ENCODE measurements at places on chromosomes 7 and 10.

- no peak for DNase-seq
Measured at GRCh38 chr7:137276189-137276588, 67.3 kb downstream of the PTN start.

GRCh38 chr10:31602541-31603234, 283.7 kb downstream of the ZEB1 start:
- no peak for DNase-seq

GRCh38 chr7:17528636-17529035, 230.2 kb downstream of the AHR start:
- DNase-seq, result no peak

DNA sequence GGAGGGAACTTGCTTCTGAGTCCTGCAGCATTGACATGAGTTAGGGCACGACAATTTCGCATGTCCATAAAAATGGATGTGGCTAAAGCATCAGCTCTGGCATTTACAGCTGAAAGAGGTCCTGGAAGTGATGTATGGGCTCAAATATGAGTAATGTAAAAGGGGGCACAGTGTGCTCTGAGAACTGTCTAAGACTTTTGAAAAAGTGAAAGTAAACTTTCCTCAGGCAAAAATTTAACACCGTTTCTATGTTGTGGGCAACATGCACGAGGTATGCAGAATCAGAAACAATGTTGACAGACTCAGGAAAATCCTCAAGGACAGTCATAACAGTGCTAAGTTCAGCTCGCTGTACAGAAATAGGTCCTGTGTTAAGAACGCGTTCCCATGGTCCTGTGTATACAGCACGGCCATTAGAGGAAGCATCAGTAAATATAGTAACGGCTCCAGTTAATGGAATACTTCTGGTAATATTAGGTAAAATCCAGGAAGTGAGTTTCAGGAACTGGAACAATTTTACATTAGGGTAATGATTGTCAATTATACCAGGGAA, 37.9 kb upstream of the AKR1C2 start:
- DNase-seq, result no peak

DNA sequence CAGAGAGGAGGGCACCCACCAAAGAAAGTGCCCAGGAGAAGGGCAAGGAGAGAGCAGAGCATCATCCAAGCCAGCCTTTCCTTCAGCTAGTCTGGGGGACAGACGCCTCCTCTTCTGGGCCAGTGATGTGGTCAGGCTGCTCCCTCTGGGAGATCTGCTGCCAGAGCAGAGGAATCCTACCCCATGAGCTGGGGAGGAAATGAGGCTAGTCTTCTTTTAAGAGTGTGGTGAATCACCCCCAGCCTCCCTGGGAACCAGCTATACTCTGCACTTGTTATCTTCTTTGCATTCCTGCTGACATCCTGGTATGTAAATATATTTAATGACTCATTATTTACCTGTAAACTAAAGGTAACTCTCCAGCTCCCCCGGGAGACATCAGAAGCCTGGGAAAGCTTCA, 41.6 kb upstream of the EPHB6 start:
- DNase-seq, result no peak

- DNase-seq, result no peak
Measured at GRCh38 chr10:14803827-14804226, 29.1 kb upstream of the FAM107B start.

- no peak for DNase-seq
Measured at GRCh38 chr10:87862679-87863052, 667 bp downstream of the KLLN start.

GRCh38 chr7:123319911-123320310, 120.1 kb upstream of the SLC13A1 start:
- DNase-seq, result no peak

- no peak for DNase-seq
Measured at GRCh38 chr7:146773506-146773905, 656.9 kb downstream of the CNTNAP2 start.

- no peak for DNase-seq
Measured at GRCh38 chr7:1965579-1966294, 267.0 kb downstream of the MAD1L1 start.

DNA sequence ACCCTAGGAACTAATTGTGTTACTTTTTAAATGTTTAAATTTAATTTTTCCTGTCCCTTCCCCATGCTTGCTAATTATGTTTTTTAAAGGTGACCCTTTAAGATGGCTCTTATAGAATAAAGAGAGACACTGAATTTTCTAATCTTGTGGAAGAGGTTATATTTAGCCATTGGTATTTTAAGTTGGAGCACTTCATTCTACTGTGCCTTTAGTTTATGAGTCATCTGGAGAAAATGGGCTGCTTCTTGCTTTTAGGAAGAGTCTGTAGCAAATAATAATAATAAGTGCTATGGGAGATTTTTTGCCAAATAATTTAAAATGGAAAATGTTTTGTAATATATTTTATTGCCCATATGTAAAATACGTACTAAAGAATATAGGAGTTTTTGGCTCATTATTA, 139.7 kb downstream of the ADK start:
- DNase-seq, result no peak

GRCh38 chr10:110864662-110865140, 7.0 kb upstream of the PDCD4 start:
- no peak for DNase-seq

GRCh38 chr7:8628656-8629055, 195.2 kb downstream of the NXPH1 start:
- no peak for DNase-seq

DNA sequence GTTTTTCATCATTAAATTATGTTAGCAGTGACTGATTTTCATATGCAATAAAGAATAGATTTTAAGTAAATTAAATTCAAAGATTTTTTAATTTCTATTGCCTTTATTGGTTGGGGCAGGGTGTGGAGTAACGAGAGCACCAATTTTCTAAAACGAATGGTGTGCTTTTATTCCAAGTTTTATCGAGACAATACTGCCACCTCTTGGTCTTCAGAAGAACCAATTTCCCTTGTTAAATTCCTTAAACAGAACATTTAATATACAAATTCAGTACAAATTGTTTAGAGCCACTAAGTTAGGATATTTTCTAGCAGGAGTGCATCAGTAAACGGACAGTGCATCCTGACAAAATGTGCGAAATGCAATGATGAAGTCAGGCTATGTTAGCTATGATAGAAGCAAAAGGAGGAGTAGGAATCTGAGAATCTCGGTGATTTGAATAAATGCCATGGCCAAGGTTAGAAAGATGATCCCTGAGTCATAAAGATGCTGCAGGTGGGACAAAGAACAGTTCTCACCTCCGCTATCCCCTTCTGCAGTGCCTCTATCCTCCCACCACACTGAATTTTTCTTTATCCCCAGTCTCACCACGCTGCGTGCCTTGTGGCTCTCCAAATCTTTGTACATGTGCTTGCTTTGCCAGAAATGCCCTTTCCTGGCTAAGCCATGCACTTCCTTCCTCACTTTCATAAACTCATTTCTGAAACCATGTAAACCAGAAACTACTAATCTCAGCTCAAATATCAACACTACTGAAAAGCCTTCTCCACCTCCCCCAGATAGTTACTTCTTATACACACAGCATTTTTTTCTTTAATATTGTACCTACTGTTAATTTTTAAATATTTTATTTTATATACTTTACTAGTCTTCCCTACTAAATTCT, 31.9 kb upstream of the AGBL3 start:
- no peak for DNase-seq

DNA sequence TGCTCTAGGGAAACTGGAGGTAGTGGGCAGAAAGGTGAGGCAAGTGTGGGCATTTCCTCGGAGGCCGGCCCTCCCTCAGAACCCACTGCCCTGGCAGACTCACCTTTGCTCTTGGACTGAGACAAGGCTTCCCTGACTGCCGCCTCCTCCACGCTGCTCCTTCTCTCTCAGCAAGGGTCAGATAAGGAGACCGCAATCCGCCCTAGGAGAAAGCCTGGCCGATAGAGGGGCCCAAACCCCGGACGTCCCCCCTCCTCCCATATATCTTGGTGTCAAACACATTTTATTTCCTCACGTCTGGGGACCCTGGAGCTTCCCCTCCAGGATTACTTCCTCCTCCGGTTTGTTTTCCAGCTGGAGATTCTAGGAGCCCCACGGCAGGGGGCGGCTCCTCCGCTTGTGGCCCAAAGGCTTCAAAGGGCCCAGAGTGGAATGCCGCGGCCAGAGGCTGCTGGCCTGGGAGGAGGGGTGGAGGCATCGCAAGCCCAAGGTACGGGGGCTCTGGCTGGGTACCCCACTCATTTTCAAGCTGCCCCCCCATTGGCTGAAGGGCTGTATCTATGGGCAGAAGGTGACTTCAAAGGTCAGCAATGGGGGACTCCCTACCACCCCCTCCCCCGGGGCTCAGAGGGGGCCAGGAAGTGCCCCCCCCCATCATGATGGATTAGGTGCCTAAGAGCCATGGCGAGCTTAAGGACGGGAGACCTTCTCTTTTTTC, 31.7 kb upstream of the LBX1 start:
- no peak for DNase-seq

- no peak for DNase-seq
Measured at GRCh38 chr7:83613232-83613631, 35.7 kb downstream of the SEMA3E start.

- DNase-seq, result no peak
Measured at GRCh38 chr10:58653139-58653538, 140.5 kb downstream of the BICC1 start.

GRCh38 chr7:98619450-98620321, 2.6 kb downstream of the NPTX2 start:
- peak; percentile 42 for DNase-seq

DNA sequence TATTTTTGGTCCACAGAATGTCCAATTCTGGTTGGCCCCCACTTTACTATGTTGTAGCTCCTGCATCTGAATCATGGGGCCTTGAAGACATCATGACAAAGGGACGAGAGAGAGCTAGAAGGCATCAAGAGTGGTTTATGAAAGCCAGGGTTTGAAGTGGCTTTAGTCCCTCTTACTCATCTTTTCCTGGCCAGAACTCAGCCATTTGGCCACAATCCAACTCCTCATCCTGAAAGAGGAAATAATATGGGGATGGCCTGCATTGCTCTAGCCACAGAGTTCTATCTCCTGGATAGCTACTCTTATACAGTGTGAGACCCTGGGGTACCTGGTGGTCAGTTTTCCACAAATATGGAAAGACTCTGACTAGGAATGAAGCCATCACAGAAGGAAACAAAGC, 418.9 kb downstream of the XPNPEP1 start:
- no peak for DNase-seq

DNA sequence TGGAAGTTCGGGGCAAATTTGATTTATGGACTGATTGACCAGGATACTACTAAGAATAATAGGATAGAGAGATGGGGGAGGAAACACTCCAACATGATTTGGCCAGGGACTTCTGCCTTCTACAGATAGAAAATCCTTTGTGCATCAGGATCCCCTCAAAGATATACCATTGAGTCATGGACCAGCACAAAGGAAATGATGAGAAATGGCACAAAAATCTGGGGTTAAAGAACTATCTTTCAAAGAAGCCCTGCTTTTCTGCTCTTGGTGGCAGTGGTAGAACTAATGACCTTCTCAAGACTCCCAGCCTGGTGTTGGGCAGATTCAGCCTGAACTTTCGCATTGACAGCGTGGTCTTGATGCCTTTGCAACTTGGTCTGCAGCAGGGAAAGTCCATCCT, 27.6 kb upstream of the LAMB1 start:
- DNase-seq, result no peak

DNA sequence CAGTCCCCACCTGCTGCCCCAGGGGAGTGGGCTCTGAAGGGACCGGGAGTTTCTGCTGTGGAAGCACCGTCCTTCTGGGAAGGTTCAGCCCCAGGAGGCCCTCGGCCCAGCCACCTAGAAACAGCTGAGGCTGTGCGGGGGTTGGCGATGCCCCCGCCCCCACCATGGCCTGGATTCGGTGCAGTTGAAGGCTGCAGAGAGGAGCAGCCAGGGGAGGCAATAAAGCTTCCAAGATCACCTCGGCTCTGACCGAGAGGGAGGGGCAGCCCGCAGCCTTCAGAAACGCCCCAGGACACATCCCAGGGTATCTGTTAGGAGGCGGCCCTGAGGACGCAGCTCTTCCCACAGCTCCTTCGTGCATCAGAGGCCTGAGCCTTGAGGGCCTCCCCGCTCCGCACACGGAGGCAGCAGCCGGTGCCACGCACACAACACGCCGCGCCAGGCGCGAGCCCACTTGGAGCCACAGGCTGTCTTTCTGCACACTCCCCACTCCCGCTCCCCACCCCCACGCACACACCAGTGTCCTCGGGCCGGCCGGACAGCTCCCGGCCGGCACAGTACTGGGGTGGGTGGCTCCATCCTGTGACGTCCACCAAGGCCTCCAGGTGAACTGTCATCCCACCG, 1.6 kb downstream of the KNDC1 start:
- no peak for DNase-seq

GRCh38 chr7:64313740-64314491, at the start of gene ZNF736:
Gene ZNF736 (plus strand): TSS chr7:64313961. CDS start chr7:64314151, 190 bp downstream.
- DNase-seq, result peak; percentile 93

- no peak for DNase-seq
Measured at GRCh38 chr10:51846856-51847506, 147.6 kb upstream of the CSTF2T start.

GRCh38 chr10:124632566-124632965, 111.6 kb downstream of the FAM53B start:
- no peak for DNase-seq

DNA sequence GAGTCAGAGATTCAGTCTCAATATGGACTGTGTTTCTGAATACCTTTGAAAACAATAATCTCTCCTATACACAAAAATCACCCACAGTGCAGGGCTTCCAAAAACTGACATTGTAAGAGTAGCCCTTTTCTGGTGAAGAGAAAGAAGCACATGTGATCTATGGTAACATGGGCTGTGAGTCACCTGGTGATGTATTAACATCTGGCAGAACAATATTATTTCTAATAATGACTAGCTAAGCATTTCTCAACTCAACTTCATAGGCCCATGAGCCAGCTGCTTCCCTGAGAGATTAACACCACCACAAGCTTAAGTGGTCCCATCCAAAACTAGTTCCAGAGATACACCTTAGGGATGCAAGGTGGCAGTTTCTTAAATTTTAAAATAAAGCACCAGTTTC, 331.0 kb upstream of the NRP1 start:
- no peak for DNase-seq

GRCh38 chr7:15687546-15688278, 1.2 kb upstream of the MEOX2 start:
- DNase-seq, result no peak

DNA sequence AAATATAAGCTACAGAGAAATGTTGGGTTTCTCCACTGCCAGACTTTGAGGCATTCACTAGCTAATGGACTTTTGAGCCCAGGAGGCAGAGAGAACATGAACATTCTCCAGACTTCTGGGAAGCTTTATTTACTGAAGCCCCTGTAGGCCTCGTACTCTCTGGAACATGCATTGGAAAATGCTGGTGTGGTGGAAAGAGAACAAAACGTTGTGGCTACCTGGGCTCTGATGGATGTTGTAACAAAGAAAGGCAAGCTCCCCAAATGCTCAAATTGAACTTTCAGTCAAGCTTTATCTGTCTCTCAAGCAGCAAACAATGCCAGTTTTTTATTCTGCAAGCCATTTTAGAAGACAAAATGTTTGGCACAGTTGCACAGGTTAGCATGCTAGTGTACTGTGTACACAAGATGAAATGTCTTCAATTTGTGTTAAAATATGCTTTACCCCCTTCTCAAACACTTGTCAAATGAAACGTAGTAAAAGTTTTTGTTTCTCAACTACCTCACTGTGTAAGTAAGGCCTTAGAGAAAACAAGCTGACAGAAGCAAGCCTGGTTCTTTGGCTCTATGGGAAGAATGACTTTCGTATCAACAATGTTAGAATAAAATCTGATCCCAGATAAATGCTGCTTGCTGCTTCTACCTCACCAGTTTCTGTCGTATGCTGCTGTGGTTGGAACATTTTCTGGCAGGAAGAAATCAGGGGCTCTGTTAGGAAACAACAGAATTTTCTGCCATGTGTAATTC, 71.0 kb upstream of the CC2D2B start:
- no peak for DNase-seq

GRCh38 chr10:67836488-67836887, 1.5 kb downstream of the DNAJC12 start:
- no peak for DNase-seq

GRCh38 chr10:61125560-61126170, 181.7 kb upstream of the RHOBTB1 start:
- no peak for DNase-seq

Data from DMS79 (cell line).